ENCODE measurements at places on chromosomes 11 and 22. TPM values are rescaled to one million over a fixed set of nuclear protein-coding genes. Genes with fewer than 3 reads are reported as not detected.

ADM2 gene
- total RNA-seq: 0.69 TPM

PGM2L1 gene
- 15.3 TPM for total RNA-seq

IL17REL gene
- 0.06 TPM for total RNA-seq

OR5W2 gene
- not detected for total RNA-seq

CASP1 gene
- not detected for total RNA-seq

SLC17A6 gene
- not detected for total RNA-seq

CASP5 gene
- not detected for total RNA-seq

TMPRSS6 gene
- total RNA-seq: not detected

BCO2 gene
- 1.9 TPM for total RNA-seq

ACR gene
- not detected for total RNA-seq

POTEH gene
- total RNA-seq: not detected
